ENCODE measurements at places on chromosomes 1 and 21.

- no peak for DNase-seq
These were observed 19.1 kb downstream of the DIP2A start for GRCh38 chr21:46477765-46478164.

GRCh38 chr1:84000954-84001495, 2.1 kb upstream of the TTLL7 start:
- DNase-seq = no peak

DNA sequence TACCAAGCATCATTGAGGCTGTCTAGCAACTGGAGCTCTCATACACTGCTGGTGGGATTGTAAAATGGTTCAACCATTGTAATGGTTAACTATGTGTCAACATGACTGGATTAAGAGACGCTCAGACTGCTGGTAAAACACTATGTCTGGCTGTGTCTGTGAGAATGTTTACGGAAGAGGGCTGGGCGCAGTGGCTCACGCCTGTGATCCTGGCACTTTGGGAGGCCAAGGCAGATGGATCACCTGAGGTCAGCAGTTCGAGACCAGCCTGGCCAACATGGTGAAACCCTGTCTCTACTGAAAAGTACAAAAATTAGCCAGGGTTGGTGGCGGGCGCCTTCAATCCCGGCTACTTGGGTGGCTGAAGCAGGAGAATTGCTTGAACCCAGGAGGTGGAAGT, 4.8 kb upstream of the FCRLA start:
- no peak for DNase-seq

GRCh38 chr1:94259635-94260289, 22.4 kb upstream of the ARHGAP29 start:
- DNase-seq = peak; percentile 80

DNA sequence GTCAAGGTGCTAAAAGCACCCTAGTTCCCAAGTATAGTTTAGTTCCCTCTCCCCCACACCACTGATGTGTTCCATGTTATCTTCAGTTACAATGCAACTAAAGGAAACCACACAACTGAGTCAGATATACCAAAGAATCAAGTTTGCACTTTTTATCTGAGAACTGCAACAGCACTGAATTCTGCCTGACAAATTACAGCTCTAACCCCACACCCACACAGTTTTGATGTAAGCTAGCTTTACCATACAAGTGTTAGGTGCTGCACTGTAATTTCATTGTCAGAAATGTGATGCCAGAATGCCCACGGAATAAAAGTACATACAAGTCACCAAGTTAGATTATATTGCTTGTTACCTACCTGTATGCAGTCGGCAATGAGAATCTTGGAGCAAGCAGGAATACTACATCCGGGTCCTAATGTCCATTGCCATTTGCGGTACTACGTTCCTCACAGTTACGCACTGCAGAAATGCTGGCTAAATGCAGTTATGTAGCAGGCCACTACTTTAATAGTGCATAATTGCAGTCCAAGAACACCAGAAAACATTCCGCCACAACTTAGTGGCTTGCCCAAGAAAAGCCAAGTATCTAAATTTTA, 12.1 kb downstream of the SFPQ start:
- no peak for DNase-seq
